Stimulated activated CD8-positive, alpha-beta memory T cell treated with anti-CD3 and anti-CD28 coated beads, Interleukin-2, amount 100 ng/mL, for 1 hour (primary cell): ENCODE measurements at places on chromosomes 13 and 19.

DNA sequence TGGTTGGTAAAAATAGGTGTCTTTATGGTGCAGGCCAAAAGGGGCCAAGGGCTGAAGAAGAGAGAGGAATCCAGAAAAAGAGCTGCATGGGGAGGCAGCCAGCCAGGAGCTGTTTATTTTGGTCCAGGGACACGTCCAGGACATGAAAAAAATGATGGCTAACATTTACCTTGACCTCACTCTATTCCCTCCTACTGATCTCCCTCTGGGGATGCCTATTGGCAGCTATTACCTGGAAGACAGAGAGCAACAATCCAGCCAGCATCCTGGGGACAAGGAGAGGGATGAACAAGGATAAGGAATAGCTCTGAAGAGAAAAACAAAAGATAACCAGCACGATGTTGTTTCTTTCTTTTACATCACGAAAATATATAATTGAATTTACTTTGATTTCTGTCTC is 1599.6 kb downstream of the SLITRK5 start:
- no peak for DNase-seq

- no peak for DNase-seq
Observed at GRCh38 chr19:17441241-17442021, 7.0 kb downstream of the TMEM221 start.

DNA sequence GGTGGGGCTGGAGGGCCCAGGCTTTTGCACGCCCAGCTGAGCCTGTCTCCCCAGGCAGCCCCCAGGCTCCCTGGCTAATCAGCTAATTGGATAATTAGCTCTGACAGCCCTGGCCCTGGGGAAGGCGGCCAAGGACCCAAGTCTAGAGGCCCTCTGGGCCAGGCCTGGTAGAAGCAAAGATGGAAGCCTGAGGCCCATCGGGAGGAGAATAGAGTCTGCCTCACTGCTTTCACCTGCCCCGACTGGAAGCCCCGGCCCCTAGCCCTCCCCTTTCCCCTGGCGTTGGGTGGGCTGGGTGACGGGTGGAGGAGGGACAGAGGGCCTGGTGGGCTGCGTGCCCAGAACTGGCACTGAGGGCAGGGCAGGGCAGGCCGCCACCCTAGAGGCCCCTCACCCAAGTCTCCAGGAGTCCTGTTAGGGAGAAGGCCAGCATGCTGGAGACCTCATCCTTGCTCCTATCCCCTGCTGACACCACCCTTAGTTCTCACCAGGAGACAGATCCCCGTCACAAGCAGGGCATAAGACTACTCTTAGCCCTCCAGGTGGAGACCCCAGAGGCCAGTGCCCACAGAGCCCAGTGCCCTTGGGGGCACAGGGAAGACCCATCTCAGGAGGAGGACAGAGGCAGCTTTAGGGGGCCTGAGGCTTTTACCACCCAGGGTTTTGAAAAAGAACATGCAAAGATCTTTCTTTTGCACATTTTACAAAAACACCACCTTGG is 12.0 kb downstream of the LYL1 start:
- DNase-seq = no peak

- DNase-seq = no peak
Observed at GRCh38 chr19:33303791-33304345, 1.5 kb upstream of the CEBPA start.

GRCh38 chr19:4879041-4879440 is 11.6 kb upstream of the PLIN3 start:
- DNase-seq = no peak

- no peak for DNase-seq
Observed at GRCh38 chr19:44640518-44640917, 3.2 kb upstream of the PVR start.

DNA sequence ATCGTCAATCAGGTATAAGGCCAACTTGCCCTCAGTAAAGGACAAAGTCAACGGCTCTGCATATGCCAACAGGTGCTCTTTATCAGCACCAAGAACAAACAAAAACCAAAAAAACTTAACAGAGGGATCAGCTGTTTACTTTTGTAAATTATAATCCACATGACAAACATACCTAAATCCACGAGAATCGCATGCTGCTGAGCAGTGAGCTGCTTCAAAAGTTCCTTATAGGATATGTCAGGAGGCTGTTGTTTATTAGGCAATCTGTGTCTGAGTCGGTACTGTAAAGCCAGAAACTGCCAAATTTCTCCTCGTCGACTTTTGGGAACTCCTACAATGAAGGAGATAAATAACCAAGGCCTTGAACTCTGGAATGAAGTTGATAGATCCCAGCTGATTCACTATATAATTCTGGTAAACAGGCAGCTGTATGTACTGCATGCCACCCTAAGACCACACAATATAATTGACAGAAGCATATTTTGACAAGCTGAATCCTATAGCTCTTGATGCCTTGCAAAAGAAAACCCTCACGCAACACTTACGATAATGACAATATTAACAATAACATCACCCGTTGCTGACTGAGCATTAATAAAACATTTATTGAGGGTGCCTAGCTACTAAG is 179.8 kb downstream of the TBC1D4 start:
- no peak for DNase-seq

GRCh38 chr19:14818588-14818987 is 16.4 kb downstream of the OR7A5 start:
- no peak for DNase-seq

DNA sequence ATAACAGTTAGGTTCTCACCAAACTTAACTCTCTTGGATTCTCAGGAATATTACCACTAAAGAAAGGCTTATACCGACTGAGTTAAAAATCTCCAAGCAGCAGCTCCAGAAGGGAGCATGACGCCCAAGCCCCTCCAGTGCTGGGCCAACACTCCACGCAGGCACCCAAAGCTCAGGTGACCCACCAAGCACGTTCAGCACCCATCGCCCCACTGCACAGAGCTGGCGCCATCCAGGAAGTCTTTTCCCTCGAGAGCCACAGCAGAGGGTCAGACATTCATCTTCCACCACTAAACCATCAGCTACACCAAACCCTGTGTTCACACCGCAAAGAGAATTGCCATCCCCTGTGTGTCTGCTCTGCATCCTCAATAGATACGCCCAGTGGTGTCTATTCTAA is 65.7 kb downstream of the SOX1 start:
- DNase-seq = no peak

DNA sequence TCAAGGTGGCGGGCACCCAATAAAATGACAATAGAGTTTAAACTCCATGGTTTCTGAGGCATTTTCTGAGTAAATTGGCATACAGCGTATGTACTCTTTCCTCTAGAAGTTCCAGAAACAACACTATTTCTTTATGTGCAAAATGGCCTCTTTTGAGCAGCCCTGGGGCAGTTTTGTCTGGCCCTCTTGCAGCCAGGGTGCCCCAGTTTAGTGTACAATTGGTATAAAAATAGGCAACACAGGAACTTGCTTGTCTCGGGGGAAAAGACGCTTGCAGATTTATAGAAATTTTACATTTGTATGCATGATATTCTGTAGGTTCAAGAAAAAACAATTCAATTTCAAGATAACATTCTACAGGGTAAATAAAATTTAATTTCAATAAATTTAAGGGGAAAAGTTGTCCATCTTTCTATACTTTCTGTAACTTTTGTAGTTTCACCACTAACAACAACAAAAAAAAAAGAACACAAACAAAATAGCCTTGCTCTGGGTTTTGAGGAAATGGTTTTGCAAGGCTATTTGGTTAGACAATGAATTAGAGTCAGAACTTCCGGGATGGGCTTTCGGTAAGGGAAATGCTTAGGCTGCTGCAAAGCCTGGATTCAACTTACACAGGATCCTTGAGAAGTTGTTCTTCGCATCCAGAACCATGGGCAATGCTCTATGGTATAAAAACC is 45.3 kb downstream of the LRCH1 start:
- DNase-seq = no peak

DNA sequence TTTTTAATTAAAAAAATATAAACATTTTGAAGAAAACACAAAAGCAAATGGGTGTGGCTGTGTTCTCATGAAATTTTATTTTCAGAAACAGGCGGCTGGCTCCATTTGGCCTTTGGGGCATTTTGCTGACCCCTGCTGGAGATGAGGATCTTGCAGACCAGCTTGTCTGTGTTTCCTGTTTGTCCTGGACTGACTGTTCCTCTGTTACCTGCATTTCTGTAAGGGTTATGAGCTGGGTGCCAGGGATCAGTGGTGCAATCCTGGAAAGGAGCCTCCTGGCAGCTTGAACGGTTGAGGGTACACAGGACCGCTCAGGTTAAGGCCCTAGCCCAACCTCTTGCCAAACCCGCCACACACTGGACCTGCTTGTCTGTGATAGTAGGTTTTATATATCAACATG is 49.9 kb downstream of the ZNF787 start:
- no peak for DNase-seq

DNA sequence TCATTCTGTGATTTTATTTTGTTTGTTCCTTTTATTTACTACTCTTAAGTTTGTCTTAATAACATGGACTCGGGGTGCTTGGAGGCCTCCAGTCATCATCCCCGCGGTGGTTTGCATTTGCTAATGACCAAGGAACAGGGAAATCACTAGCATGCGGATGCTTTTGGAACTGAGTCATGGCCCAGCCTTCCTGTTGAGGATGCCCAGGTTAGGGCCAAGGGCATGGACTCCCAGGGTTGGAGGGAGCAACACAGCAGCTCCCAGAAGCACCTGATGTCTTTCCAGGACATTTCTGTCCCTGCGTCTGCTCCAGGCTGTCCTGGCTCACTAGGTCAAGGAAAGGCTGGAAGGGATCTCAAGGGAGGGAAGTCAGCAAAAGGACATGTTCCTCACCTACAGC is 423.7 kb upstream of the TSHZ3 start:
- no peak for DNase-seq

GRCh38 chr13:33183431-33184111 is 102.0 kb downstream of the STARD13 start:
- no peak for DNase-seq

DNA sequence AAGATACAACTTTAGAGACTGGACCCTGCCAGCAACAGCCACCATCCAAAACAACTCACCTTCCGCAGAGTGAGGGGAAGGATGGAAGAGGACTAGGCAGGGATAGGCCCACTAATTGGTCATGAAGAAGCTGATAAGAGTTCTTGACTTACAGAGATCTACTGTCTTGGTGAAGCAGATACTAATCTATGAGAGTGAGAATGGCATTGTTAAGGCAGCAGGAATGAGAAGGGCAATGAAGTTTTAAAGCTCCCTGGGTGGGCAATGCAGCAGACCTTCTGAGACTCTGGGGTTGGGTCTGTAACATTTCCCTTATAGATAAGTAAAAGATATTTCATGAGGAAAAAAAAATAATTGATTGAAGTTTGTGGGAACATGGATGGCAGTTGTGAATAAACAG is 63.7 kb downstream of the KLF12 start:
- no peak for DNase-seq

GRCh38 chr19:3723883-3724282 is 15.7 kb downstream of the TJP3 start:
- no peak for DNase-seq

- no peak for DNase-seq
Observed at GRCh38 chr13:46598820-46599180, 45.8 kb downstream of the LRCH1 start.

DNA sequence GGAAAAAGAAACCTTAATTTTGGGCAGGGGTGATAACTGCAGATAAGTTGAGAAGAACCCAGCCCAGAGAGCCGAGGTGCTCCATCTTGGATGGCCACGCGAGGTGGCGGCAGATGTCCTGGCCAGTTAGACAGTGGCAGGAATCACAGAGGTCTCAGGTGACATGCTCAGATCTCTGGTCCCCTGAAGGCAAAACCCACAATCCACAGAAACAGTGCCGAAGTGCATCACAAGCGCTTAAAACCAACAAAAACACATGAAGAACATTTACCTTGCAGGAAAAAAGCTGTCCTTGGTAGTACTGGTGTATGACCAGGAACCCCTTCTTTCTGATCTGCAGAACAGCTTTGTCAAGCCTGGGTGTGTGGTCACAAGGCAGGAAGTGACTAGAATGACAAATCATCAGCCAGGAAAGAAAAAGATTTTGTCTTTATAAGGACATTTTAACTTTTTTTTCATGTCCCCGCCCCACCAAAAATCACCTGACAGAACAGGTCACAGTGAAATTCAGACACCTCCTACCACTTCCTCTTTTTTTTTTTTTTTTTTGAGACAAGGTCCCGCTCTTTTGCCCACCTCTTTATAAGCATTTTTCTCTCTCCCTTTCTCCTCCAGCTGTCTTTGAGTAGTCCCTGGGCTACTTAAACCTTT is at the start of gene LCP1:
LCP1 (minus strand) TSS at position 338 of the 651 bp plus-strand sequence. CDS start 22,515 bp downstream, outside the sequence.
- peak; percentile 58 for DNase-seq

- no peak for DNase-seq
Observed at GRCh38 chr19:39270036-39270871, 2.1 kb downstream of the IFNL2 start.

DNA sequence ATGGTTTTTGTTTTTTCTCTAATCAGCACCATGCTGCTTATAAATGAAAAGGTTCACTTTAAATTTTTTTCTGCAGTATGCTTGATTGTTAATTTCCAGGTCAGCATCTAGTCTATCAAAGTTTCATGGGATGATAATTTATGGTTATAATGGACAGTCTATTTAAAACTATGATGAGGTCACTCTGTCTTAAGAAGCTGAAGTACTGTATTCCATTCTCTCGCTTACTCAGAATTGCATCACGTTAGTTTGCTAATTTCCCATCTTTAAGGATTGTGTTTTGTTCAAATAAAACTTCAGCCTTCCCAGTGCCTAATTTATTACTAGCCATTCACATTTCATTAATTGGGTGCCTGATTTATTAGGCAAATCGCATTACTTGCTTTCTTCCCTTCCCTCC is 94.3 kb downstream of the GPC6 start:
- no peak for DNase-seq

- DNase-seq = peak; percentile 2
Observed at GRCh38 chr13:44352671-44353070, 21.0 kb upstream of the SERP2 start.

GRCh38 chr13:48178126-48178525 is 54.9 kb upstream of the ITM2B start:
- DNase-seq = no peak

DNA sequence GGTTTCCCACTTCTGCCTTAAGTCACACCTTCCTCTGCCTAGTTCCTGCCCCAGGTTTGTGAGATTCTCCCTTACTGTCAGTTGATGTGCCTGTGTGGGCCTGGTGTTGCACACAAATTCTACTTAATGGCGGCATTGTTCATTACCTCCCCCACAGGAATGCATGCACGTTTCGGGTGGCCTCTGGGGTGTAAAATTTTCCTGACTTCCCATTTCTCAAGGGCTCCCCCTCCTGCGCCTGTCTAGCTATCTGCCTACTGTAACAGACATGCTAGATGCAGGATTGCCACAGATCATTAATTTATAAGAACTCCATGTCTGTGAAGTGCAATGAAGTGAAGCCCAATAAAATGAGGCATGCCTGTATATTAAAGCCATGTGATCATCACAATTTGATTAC is 1466.3 kb downstream of the PCDH9 start:
- no peak for DNase-seq
